ENCODE measurements at places on chromosomes 1 and 21.
A peak's percentile ranks its signal among the peaks of the same experiment; 100 is the strongest.

GRCh38 chr1:74771913-74772515, 39.1 kb downstream of the TYW3 start:
- no peak for DNase-seq

DNA sequence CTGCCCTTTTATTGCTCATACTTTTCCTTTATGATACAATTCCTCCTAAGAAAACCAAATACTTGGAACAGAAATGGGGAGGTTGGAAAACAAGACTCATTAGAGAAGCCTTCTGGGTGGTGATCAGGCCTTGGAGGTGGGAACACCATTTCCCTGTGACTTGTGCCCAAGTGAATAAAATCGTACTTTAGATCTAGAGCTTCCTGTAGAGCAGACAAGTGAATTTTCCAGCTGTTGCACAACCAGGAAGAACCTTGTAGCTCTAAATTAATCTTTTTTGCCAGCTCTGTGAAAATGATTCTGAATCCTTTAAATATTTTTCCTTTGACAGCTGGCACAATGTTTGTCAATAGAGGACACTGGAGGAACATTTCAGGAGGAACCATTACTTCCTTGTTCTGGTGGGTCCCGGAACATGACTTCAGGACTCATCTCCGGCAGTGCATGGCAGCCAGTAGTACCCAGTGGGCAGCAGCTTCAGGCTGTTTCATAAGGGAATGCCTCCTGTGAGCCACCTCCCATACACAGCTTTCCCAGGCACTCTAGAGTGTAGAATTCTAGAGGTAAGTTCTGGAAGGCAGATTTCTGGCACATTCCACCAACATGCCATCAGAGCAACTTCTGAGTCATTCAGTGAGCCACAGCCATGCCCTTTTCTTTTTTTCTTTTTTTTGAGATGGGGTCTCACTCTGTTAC, 5.5 kb upstream of the SNAPIN start:
- DNase-seq, result no peak

- DNase-seq, result no peak
These were observed 187.1 kb downstream of the NRIP1 start for GRCh38 chr21:14877581-14878228.

DNA sequence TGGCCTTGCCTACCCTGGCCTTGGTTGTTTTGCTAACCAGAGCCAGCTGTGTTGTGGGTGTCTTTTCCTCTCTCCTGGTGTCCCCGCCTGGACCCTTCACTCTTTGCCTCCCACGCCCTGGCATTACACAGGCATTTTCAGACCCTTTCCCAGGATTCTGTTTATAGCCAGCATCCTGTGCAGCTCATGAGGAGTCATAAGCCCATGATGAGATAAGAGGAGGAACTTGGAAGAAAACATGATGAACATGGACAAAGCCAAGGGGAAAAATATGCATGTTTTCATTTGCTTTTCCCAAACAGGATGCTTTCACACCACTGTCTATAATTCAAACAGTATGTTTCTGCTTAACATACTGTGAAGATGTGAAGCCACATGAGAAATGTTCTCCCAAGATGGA, 18.7 kb upstream of the WARS2 start:
- DNase-seq, result no peak

GRCh38 chr1:226110249-226111097, 48.0 kb downstream of the H3-3A start:
- DNase-seq, result peak; percentile 57

DNA sequence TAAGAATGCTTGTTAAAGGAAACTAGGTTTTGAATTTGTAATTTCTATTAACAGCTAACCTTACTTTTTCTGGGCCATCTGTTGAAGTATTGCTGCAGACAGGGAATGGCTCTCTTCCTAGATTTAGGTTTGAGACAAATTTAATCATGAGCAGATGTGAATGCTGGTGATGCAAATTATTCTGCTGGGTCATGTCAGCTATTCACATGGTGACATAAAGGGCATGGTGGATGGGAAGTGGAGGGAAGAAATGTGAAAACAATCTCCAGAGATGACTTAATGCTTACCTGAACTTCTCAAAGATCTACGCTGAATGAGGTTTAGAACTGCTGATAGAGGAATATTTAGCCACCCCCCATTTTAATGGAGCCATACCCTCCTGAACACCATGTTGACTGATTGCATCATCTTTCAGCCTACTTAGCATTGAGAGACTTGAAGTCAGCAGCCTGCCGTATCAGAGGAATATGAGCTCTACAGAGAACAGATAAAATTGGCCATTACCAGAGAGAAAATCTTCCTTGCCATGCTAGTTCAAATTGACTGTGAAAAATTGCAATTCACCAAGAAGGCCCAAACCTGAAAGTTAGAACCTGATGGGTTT, 138.8 kb downstream of the HHAT start:
- DNase-seq, result no peak

DNA sequence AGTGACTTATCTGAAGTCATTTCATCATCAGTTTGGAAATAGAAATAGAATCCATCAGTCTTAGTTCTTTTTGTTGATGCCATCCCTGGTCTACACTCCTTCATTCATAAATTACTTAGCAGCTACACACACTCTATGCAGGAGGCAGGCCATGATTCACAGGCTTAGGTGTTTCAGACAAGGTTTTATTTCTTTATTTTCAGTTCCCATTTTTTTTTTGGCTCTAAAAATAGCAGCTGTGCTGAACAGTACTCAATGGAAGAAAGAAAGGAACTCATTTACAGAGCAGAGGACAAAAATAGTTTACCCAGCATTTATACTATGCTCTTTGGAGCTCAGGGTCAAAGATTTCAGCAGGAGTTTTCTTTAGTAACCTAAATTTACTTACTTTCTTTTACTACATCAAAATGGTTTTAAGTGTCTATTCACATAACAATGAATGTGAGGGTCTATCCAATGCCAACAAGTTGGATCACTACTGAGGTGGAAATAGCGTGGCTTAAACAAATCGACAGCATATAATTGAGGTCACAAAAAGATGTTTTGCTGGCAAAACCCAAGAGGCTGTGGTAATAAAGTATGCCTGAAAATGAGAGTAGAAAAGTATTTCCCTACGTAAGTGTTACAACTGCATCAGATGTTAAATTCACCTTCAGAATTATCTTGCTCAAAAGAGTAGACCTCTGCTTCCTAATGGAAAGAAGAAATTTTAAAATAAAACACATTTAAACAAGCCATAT, 7.7 kb downstream of the KRTAP19-8 start:
- DNase-seq, result no peak

DNA sequence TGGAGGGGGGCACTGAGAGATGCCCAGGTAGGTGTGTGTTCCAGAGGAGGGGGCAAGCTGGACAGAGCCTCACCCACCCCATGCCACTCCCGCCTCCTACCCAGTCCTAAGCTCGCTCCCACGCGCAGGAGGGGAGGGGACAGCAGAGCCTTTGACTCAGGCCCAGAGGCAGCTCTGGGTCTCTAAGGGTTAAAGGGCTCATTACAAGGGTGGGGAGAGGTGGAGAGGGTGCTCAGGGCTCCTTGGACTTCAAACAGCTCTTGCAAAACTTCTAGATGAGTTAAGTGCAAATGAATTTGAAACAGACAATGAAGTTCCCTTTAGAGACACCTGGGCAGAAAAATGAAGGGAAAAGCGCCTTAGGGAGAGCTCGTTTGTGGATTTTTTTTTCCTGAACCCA, 104.2 kb upstream of the CASZ1 start:
- DNase-seq, result no peak

GRCh38 chr1:40703316-40703715, 11.8 kb downstream of the NFYC start:
- no peak for DNase-seq

GRCh38 chr1:179141592-179142251, 59.9 kb downstream of the TOR3A start:
- peak; percentile 55 for DNase-seq

GRCh38 chr1:165895451-165895871, 68.0 kb downstream of the UCK2 start:
- no peak for DNase-seq

- no peak for DNase-seq
These were observed 108.8 kb downstream of the PLXNA2 start for GRCh38 chr1:208135354-208135753.

- no peak for DNase-seq
These were observed 28.2 kb upstream of the RGL1 start for GRCh38 chr1:183776731-183777130.

DNA sequence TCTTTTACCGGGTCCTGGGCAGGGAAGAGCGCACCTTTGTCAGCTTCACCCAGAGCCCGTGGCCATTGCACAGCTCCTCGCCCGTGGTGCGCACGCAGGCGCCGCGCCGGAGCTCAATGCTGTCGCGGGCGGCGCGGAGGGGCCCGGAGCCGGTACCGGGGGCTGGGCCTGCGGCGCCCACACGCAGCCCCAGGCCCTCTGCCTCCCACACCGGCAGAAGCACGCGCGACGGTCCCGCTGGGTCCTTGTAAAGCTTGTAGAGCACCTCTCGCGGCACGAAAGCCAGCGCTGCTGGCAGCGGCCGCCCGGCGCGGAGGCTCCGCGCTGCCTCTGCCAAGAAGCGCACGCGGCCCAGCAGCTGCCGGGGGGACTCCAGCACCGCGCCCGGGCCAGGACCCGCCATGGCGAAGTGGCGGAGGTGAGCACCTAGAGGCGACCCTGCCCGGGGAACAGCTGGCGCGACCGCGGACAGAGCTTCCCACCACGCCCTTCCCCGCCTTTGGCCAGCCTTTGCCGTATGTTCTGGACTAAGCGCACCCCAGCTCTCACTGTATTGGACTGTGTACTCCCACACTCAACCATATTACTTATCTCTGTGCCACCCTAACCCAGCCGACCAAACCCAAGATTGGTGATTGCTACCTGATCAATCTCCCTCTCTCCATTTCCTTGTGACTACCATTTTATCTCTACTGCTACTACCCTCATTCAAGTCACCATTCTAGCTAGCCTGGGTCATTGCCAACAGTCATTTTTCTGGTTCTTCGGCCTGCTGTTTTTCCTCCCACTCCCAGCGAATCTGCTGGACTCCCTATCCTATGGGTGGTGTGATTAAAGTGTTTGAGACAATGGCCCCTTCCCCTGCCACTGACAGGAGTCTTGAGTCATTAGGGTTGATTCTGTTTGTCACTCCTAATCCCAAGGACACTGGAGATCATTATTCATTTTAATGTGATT, at the start of gene HECTD3:
Gene HECTD3, minus strand, starts transcription at position 470 of the 957 bp plus-strand sequence. Its CDS starts 67 bp downstream, at position 403.
- peak; percentile 69 for DNase-seq

- DNase-seq, result no peak
These were observed 5.7 kb upstream of the TENT5B start for GRCh38 chr1:27018316-27018715.

DNA sequence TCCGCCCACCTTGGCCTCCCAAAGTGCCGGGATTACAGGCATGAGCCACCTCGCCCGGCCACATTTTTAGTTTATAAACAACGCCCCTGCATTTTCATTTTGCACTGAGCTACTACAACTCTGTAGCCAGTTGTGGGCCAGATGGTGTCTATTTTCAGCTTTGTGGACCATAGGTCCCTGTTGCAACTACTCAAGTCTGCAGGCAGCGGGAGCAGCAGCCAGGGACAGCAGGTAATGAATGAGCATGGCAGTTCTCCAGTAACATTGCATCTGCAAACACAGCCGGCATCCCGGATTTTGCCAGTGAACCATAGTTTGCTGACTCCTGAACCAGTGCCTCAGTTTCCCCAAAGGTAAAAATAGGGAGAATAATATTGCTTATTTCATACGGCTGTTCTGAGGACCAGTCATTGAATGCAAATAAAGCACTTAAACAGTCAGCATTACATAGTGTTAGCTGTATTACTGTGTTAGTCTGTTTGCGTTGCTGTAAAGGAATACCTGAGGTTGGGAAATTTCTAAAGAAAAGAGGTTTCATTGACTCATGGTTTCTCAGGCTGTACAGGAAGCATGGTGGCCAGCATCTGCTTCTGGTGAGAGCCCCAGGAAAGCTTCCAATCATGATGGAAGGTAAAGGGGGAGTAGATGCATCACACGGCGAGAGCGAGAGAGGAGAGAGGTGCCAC, 65.5 kb upstream of the SLC45A1 start:
- DNase-seq, result no peak

DNA sequence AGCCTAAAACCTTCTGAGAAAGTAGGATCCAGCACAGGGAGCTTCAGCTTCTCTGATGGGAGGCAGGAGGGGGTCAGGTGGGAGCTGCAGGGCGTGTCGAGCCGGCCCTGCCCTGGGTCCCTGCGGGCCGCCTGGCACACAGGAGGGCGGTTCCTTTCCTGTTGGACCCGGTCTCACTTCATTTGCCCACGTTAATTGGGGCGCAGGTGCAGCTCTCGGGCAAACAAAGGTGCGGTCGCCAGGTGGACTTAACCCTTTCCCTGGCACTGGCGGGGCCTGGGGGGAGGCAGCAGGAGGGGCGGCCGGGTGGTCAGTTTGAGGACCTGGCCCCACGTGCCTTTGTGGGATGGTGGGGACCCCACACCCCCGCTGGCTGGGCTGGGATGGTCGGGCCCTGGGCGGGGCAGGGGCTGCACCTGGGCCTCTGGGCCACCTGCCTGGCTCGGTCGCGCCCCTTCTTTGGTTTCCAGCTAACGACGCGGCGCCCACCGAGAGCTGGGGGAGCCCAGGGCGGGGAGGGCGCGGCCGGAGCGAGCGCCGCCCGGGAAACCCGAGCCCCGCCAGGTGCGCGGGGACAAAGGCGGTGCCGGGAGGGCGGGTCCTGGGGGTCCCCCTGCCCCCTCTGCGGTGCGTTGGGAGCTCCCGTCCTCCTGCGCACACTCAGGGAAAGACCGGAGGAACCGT, 20.8 kb upstream of the C1orf159 start:
- no peak for DNase-seq

GRCh38 chr21:32163386-32163785, 115.5 kb downstream of the MIS18A start:
- no peak for DNase-seq

DNA sequence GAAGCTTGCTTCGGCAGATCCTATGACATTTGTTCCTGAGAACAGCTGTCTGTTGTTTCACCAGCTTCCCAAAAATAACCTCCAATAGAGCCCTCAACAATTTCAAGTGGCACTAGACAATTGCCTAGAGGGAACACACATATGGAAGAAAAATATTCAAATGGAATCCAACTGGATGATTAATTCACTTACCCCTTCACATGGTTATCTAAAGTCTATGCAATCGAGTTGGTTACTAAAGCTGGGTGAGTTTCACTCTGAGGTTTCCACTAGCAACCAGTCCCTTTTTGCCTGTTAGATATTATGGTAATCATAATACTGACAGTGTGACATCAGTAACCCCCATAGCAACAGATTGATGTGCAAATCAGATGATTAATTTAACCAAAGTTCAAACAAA, at the start of gene LEMD1:
Gene LEMD1, minus strand, starts transcription at position 259 of the 400 bp plus-strand sequence. CDS start 1,520 bp downstream, outside the sequence.
- DNase-seq, result no peak

GRCh38 chr1:26538480-26539412, 9.2 kb downstream of the RPS6KA1 start:
- peak; percentile 32 for DNase-seq

DNA sequence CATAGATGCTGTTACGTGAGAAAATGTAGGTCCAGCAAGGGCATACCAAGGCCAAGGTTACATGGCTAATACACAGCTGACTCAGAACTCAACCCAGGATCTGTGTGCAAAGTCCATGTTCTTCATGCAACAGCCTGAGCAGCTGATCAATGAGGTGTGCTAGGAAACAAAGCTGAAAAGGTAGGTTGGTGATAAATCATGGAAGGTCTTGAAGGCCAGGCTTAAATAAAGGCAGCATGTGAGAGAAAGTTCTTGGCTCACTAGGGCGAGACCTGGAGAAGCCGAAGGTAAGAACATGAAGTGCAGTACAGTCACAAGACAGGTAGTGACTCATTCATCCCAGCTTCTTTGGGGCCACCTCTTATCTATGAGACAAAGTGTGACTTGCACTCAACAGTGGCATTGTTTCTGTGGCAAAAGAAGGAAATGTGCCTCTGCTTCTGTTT, 33.4 kb downstream of the TLR5 start:
- no peak for DNase-seq

- DNase-seq, result no peak
These were observed 9.3 kb downstream of the SSU72 start for GRCh38 chr1:1565340-1565739.

Measured in activated naive CD4-positive, alpha-beta T cell treated with anti-CD3 and anti-CD28 coated beads, Interleukin-2, amount 50 U/mL, for 16 hours (primary cell).